ENCODE measurements at places on chromosomes 1 and 21.
A peak's percentile ranks its signal among the peaks of the same experiment; 100 is the strongest.

DNA sequence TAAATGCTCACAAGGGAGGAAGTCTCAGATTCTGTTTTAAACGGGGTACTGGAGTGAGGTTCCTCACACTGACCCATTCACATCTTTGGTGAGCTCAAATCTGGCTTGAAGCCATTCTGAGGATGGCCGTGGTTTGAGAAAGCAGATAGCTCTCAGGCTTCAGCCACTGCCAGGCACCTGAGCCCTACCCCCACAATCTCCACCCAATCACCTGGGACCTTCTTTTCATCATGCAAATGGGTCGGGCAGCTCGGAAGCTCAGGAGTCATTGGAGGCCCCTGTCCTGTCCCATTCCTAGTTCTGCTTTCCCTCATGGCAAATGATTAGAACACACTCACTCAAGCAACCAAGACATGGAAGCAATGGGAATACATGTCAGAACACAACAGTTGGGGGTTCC, 141.4 kb upstream of the ETS2 start:
- no peak for DNase-seq

GRCh38 chr1:46341222-46342083, 846 bp downstream of the NSUN4 start:
- DNase-seq: no peak

DNA sequence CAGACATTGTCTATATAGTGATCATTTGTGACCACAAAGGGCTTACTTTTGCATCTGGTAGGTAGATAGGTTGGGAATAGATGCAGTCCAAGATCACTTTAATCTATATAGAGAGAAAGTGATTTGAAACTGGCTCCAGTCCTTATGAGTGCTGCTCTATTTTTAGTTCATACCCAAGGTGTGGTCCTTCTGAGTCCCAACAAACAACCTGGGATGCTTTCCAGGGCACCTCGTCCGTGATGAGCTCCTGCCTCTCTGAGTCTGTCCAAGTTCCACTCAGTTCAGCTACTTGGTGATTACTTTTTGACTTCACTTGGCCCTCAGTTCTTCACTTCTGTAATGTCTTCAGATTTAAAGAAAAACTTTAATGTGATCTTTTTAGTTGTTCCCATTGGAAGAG, 20.2 kb downstream of the DIP2A start:
- DNase-seq: no peak

DNA sequence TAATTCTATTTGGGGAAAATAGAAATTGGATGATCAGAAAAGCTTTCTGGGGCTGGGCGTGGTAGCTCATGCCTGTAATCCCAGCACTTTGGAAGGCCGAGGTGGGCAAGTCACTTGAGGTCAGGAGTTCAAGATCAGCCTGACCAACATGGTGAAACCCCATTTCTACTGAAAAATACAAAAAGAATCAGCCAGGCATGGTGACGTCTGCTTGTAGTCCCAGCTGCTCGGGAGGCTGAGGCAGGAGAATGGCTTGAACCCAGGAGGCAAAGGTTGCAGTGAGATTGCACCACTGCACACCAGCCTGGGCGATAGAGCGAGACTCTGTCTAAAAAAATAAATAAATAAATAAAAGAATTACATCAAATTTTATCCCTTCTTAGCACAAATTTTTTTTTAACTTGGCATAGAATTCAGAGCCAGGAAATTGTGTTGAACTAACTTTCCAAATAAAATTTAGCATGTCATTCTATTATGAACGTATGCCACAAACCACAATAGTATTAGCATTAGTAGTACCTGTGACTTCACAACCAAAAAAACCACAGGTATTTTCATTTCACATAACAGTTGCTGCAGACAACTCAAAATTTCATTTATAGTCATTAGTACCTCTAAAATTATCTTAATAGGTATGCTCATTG, 4.5 kb upstream of the ANKRD13C start:
- no peak for DNase-seq

DNA sequence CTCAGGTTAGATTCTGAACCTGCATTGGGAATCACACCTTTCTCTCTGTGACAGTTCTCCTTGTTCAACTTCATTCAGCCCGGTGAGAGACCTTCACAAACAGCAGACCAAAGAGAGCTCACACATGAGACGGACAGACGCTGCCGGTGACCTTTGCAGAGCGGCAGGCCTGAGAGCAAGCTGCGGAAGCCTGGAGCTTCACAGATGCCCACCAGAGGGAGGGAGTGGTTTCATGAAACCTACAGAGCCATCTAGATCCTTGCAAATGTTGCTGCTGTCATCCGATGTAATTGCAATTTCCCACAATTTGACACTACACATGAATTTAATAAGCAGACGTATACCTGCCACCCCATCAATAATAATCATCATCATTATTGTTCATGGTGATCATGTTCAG, 39.4 kb downstream of the GRIK3 start:
- DNase-seq: no peak

- DNase-seq: no peak
Observed at GRCh38 chr21:36075171-36075570, 5.3 kb downstream of the CBR1 start.

DNA sequence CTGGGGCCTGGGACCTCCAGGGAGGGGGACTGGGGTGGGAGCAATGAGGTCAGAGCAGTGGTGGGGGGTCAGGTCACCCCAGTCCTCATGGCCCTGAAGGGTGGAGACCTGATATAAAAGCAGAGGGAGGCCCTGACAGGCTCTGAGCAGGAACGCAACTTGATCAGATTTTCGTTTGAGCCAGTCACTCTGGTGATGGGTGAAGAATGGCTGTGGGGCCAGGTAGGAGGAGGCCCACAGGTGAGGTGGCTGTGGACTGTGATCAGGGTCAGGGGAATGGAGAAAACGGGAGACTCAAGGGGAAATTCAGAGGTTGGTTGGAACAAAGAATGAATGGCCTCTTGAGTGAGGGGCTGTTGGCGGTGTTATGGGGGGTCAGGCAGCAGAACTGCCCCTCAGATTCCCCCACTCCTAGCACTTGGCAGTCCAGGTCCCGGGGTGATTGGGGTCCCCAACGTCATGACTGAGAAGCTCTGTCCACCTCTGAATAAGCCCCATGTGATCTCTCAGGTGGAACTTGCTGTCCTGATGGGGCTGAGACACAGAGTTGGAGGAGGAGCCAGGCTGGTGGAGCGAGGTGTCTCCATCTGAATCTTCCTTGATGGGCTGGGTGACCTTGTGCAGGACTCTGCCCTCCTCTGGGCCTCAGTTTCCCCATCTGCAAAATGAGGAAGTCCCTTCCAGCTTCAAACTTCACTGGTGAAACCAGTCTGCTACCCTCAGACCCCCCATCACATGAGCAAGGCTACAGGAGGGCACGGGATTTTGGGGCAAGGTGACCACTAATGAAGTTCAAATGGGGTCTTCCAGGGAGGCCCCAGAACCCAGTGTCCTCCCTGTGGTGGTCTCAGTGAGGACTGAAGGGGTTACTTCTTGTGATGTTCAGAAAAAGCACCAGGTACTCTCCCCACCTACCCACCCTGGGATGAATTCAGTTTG, 683.0 kb downstream of the MATN1 start:
- no peak for DNase-seq

DNA sequence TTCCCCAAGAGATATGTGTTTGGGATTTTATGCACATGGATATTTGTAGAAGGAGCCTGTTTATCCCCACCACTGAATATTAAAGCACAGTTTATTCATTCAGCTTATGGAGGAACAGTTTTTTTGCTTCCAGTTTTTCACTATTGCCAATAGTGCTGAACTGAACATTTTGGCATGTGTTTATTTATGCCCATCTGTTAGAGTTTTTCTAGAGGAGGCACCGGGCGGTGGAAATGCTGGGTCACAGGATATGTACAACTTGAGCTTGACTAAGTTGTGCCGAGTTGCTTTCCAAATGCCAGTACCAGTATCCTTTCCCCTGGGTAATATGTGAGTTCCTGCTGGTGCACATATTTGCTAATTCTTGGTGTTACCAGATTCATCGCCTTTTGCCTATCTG, 111.3 kb downstream of the GREM2 start:
- DNase-seq: no peak

GRCh38 chr21:26840201-26840600, 5.0 kb downstream of the ADAMTS1 start:
- no peak for DNase-seq

- DNase-seq: no peak
Observed at GRCh38 chr1:19435181-19435580, 50.2 kb downstream of the CAPZB start.

DNA sequence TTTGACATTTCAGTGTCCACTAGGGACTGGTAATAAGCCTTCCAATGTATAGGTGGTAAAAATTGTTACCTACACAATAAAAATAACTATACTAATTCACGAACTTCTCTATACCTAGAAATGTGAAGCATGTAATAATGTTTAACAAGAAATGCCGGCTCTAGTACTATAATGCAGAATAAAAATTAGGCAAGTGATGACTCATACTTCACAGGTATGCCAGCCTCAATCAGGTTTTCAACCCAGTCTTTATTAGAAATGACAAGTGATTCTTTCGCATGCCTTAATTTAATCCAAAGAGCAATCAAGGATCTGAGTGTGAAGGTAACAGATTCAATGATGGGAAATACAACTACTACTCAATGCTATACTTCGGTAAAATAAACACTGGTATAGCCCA, 134.9 kb downstream of the RERE start:
- DNase-seq: no peak

DNA sequence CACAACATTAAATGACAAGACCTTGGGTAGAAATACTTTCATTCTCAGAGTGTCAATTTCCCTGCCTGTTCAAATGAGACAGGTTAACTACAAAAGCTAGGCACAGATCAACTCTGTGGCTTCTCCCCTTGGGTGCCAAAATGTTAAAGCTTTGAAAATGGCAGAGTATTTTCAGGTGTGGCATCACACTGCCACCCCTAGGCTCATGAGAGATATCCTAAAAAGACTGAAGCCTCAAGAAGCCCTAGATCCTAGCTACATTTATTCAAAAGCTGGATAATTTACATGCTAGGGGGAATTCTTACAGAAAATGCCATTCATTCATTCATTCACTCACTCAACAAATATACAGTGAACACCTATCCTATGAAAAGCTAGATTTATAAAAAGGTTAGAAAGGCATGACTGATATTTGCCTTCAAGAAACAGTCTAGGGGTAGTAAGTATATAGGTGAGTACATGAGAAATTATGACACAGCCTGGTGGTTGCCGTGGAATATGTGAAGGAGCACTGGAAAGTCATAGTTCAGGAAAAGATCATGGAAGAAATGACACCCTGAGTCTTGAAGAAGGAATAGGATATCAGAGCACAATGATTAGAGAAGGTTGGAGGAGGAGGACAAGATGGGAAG, 15.9 kb upstream of the RAB4A start:
- DNase-seq: no peak

DNA sequence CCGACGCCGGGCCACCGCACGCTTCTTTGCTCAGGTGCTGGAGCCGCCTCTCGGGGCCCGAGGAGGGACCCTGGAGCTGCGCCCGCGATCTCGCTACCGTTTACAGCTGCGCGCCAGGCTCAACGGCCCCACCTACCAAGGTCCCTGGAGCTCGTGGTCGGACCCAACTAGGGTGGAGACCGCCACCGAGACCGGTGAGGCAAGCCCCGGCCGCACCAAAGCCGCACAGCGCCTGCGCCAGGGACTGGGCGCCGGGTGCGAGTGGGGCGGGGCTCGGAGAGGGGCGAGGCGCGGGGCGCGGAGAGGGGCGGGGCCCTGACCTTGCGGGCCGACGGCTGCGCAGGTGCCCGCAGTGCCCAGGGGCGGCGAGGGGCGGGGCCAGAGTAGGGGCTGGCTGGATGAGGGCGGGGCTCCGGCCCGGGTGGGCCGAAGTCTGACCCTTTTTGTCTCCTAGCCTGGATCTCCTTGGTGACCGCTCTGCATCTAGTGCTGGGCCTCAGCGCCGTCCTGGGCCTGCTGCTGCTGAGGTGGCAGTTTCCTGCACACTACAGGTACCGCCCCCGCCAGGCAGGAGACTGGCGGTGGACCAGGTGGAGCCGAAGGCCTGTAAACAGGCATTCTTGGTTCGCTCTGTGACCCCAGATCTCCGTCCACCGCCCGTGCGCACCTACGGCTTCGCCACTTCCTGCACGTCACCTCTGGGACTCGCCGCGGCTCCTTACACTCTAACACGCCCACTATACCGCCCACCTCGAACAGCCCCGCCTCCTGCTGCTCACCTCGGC, 9.8 kb upstream of the CDC20 start:
- peak; percentile 71 for DNase-seq

DNA sequence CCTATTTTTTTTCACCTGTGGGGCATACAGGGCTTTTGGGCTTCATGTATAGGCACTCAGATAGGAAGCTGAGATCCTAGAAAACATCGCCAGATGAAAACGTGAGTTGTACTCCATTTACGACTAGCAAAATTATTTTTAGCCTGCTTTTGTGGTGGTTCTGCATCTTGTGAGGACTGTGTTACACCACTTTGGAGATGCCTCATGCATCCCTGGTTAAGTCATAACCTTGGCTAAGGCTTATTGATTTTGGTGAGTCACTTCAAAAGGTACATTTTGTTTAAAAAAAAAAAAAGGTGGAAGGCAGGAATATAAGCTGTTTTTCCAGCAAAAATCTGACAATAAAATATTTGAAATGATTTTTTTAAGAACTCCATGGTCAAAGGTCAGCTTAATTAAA, 101.8 kb upstream of the OLFM3 start:
- no peak for DNase-seq

DNA sequence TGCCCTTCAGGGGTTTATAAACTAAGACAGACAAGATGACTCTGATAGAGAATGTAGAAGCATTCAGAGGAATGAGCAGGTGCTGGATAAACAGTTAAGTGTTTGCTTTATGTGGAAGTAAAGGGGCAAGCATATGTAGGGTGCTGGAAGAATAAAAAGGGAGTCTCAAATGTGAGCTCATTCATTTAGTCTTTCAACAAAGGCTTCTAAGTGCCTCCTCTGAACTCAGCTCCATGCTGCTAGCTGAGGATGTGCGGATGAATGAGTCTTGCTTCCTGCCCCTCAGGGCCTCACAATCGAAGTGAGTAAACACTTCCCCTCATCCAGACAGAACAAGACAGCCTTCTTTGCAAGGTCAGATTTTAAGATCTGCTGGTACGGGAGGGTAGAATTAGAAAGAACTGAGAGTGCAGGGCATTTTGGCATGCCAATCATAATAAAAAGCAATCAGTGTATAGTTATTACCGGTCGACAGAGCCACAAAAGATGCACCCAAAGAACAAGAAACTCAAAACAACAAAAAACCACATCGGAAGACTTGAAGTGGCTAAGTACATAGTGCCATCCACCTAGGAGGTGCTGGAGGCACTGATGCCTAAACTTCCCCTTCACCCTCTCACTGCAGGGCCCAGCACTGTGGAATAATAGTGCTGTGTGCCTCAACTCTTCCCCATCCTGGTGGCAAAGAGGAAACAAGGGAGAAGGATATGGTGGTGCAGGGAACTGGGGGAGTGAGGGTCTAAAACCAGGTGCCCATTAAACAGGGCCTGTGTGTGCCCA, 69.8 kb downstream of the TNR start:
- no peak for DNase-seq
